NCI-H187 (cell line): ENCODE measurements at places on chromosomes 4 and X.

DNA sequence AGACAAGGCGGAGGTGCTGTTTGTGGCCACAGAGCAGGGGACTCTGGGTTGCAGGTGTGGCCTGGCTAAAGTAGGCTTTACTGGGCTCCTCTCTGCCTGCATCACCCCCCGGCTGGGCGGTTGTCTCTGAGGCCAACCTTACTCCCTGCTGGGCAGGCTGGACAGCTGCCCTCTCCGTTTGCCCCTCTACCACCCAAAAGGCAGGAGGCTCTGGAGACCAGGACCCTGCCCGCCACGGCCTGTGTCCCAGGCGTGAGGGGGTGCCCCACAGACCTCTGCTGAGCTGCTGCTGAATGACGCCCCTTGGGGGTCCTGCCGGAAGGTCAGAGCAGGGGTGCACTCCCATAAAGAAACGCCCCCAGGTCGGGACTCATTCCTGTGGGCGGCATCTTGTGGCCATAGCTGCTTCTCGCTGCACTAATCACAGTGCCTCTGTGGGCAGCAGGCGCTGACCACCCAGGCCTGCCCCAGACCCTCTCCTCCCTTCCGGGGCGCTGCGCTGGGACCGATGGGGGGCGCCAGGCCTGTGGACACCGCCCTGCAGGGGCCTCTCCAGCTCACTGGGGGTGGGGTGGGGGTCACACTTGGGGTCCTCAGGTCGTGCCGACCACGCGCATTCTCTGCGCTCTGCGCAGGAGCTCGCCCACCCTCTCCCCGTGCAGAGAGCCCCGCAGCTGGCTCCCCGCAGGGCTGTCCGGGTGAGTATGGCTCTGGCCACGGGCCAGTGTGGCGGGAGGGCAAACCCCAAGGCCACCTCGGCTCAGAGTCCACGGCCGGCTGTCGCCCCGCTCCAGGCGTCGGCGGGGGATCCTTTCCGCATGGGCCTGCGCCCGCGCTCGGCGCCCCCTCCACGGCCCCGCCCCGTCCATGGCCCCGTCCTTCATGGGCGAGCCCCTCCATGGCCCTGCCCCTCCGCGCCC is 920 bp downstream of the HTT-AS start:
- DNase-seq: no peak

DNA sequence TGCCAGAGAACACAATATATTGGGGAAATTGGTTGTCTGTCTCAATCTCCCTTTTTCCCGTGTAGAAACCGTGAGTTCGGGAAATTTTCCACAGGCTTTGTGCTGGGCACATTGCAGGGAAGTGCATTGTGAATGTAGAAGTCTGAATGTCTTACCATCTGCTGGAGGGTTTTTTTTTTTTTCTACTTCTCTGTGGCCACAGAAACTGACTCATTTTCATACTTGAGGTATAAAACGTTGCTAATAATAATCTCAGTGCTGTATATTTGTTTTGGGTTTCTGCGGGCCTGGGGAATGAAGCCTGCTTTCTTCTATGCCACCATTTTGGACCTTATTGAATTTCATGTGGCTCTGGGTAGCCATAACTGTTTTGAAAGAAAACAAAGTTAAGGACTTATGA is 1001.2 kb downstream of the STIM2 start:
- no peak for DNase-seq

DNA sequence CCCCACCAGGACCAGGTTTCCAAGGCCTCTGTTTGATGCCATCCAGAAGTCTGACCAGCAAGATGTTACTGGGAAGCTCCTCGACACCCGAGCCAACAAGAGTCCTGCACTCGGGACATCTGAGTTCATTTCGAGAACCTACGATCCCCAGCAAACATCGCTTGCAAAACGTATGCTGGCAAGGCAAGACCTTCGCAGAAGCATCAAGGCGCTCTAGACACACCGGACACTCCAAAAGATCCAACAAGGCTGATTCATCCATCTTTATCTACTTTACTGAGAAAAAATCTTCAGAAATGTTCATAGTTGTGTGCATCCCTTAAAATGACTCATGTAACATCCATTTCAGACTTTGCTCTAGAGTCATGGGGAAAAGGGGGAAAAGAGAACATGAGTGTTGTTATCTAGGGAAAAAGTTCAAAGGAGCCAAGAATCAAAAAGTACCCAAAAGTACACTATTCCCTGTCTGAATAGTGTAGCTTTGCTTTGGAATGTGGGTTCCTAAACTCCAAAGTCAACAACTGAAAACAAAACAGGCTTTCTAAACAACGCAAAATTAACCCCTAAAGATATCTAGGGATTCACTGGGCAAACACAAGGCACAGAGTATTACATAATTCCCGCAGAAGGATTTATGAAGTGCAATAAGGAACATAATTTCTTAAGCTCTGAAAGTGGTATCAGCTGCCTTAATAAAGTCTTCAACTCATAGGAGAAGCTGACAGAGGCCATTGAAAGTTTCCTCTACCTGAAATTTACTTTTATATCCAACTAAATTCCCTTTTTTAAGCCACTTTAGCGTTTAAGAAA is 1.6 kb downstream of the SH3RF1 start:
- DNase-seq: no peak

DNA sequence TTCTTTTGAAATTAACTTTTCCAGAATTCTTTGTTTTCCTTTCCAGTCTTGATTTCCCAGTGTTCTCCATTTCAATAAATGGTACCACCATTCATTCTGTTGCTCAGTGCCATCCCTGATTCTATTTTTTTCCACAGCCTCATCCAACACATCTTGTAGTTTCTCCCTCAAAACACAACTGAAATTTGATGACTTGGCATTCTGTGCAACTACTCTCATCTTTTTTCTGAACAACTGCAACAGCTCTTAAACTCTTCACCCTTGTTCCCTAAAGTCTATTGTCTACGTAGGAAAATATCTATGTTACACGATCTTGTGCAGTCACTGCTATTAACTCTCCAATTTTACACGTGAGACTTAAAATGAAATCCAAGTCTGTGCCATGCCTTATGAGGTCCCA is 40.5 kb downstream of the MAP9 start:
- no peak for DNase-seq

DNA sequence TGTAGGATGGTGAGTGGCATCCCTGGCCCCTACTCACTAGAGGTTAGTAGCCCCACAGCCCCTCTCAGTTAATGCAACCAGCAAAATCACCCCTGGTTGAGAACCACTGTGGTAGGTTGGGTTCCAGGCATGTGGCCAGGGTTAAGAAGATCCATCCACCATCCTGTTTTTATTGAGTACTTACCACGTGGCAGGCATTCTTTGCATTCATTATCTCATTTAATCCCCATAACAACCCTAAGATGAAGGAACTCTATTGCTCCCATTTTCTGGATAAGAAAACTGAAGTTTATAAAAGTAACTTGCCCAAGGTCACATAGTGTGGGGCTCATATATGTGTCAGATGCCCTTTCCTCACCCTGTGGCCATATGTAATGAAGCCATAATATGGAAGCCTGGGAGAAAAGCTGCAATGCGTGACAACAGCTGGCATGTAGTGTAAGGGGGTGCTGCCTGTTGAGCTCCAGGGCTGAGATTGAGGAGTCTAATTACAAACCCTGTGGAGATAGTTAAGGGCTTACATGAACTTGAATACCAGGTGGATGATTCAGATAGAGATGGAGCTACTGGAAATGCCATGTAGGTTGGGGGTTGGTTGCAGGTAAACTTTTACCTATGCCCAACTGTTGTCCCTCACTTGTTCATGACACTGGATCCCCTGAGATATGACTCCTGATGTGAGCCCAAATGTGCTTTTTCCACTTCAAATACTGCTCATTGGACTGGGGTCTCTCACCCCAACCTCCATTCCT is 100.2 kb upstream of the PGRMC2 start:
- DNase-seq: no peak

DNA sequence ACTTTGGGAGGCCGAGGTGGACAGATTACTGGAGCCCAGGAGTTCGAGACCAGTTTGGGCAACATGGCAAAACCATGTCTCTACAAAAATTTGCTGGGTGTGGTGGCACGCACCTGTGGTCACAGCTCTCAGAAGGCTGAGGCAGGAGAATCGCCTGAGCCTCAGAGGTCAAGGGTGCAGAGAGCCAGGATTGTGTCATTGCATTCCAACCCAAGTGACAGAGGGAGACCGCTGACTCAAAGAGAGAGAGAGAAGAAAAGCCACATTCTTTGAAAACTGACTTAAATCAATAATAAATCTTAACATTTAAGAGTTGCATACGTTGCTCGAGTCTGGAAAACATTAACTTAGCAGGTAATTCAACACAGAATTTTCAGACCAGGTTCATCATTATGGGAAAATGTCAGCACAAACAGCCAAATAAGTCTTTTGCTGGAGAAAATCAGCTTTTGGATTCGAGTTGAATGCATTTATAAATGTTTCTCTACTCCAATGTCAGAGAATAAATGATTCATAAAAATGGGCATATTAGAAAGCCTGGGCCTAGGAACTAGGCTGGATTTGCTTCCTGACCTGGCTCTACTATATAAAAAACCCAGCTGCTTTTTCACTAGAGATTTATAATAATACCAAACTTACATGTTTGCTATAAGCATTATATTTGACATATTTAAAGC is 68.3 kb upstream of the RBPJ start:
- DNase-seq: no peak
